Activated CD8-positive, alpha-beta memory T cell treated with anti-CD3 and anti-CD28 coated beads, Interleukin-2, amount 50 U/mL, for 4 hours (primary cell): ENCODE measurements at places on chromosomes 11 and 22.

DNA sequence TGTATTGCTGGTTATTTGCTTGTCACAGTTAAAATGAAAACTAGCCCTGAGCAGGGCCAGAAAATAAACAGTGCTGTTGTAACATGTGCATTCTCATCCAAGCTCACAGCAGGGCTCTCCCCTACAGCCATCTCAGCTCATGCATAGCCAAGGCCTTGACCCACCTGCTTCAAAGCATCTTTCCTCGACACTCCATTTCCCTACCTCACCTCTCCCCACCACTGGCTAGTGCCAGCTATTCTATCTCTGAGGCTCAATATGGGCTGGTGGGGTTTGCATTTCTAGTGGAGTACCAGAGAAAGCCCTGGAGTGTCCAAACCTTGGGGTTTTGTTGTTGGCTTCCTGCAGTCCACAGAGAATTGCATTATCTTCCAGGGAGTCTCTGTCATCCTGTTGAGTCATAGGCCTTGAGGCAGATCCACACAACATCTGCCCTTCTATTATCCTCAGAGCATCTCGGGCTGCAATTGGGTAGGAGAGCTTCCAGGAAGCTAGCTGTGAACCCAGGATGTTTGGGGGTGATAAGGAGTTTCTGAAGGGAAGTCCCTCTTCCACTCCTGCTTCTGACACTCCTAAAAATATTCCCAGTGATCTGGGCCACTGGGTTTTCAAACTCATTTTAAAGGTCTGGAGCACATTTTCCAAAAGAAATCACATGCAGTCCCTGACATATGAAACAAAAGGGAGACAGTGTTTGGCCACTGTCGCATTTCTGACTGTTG, 36.1 kb upstream of the AMOTL1 start:
- no peak for DNase-seq

GRCh38 chr11:1778141-1778911, 14.6 kb upstream of the CTSD start:
- DNase-seq, result no peak

DNA sequence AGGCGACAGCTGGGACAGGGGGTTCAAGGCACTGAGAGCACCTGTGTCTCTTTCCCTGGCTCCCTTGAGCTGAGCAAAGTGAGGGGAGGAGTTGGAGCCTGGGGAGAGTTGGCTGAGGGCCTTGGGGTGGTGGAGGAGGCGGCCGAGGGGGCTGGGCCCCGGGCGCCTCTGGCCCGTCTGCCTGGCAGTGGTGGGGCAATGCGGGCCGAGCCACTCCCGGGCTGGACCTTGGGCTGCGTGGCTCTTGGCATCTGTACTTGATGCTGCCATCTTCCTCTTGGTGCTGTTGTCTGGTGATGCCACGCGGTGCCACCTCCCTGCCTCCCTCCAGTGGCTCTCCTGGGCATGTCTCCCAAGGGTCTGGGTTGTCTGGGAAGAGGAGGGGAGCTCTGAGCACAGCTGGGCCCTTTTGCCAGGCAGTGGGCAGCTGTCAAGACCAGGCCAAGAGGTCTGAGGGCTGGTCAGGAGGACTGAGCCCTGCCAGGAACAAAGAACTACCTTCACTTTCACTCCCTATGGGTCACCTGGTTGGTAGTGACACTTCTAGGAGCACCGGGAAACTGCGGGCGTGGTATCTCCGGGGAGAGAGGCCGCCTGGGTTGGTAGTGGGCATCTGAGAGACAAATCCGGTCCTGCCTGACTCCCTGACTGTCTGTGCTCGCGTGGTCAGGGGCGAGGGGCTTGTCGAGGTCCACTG, 1.3 kb downstream of the GRIK4 start:
- DNase-seq, result no peak

DNA sequence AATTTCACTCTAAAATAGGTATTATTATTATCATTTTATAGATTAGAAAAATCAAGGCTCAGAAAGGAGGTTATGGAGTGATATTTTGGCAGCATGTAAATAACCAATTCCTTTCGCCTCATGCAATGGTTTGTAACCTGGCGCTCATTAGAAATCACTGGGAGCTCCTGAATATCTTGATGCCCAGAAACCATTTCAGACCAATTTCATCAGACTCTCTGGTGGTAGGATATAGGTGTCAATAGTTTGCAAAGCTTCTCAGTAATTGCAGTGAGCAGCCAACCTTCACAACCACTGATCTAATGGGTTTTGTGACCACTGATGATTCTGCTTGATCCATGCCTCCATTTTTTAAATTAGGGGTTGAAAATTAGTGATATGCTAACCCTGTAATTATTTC, 57.8 kb upstream of the ZC3H12C start:
- no peak for DNase-seq

GRCh38 chr22:43537019-43537585, 125.3 kb downstream of the MPPED1 start:
- no peak for DNase-seq

- DNase-seq, result no peak
Observed at GRCh38 chr11:121930004-121930965, 185.7 kb downstream of the BLID start.

DNA sequence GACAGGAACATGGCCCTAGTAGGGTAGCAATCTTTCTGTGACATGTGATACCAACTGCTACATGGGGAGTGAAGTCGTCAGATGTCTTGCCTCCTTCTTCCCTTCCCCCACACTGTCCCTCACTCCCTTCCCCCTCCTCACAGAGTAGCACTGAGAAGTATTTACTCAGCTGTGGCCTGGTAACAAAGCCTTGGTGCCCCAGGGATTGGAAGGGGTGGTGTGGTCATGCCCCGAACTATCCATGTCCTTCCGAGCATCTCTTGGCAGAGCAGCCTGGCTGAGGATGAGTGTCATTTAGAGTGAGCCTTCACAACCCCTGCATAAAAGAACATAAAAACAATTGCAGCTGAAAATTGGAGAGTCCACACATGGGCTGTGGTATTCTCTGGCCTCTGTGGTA, 46.1 kb downstream of the ARFGAP2 start:
- no peak for DNase-seq

- no peak for DNase-seq
Observed at GRCh38 chr11:62554387-62555167, 8.0 kb upstream of the AHNAK start.

DNA sequence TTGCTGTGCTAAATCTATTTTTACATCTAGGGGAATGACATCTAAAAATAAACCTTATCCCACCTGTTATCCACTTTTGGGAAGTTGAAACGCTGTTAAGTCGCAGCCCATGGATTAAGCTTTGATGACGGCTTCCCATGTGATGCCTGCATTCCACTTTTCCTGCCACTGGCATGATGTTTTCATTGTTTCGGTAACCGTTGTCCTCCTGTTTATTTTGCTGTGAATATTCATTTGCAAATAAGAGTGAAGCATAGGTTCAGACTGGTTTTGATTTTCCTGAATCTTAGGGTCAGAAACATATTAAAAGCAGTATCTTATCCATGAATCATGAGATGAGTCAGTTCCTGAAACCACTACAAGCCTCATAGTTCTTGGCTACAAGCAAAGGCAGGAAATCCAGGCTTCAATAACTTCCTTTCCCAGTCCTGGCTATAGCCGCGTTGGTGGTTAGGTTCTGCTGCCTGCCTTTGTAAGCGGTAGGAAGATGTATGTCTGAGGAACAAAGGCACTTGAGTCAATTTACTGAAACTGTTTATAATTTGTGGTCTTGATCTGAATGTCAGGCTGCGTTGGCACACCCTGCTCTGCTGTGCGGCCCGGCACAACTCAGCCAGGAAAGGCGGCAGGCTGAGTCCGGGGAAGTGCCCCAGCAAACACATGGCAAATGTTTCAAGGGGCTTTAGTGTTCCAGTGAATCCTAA, 19.4 kb downstream of the TEAD1 start:
- DNase-seq, result no peak

- no peak for DNase-seq
Observed at GRCh38 chr22:45731041-45731797, 59.6 kb downstream of the ATXN10 start.

GRCh38 chr11:106642331-106642730, 375.9 kb downstream of the GUCY1A2 start:
- no peak for DNase-seq

GRCh38 chr11:12552692-12553091, 121.5 kb upstream of the TEAD1 start:
- DNase-seq, result no peak

- no peak for DNase-seq
Observed at GRCh38 chr11:96185220-96185768, 157.7 kb downstream of the MAML2 start.

DNA sequence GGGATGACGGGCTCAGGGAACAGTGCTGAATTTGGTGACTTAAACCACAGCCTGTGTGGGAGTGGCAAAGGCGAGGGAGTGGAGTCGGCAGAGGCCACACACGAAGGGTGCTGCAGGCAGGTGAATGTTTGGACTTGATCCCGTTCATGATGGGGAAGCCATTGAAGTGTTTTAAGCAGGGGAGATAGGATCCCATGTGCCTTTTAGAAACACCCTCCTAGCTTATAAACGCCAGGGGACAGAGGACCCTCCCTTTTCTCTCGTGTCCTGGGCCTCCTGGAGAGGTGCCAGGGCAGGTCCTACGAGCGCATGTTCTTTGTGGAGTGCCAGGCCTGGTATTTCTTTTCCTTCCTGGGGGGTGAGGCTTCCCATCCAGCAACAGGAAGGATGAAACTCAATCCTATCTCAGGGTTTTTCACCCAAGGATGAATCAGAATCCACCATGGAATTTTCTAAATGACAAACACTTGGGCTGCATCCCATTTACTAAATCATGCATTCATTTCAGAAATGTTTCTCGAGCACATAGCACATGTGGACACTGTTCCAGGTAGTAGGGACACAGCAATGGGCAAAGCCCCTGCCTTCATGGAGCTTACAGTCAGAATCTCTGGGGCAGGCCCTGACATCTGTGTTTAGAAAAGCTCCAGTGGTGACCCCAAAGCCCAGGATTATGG, 59.6 kb downstream of the CHRDL2 start:
- DNase-seq, result no peak

DNA sequence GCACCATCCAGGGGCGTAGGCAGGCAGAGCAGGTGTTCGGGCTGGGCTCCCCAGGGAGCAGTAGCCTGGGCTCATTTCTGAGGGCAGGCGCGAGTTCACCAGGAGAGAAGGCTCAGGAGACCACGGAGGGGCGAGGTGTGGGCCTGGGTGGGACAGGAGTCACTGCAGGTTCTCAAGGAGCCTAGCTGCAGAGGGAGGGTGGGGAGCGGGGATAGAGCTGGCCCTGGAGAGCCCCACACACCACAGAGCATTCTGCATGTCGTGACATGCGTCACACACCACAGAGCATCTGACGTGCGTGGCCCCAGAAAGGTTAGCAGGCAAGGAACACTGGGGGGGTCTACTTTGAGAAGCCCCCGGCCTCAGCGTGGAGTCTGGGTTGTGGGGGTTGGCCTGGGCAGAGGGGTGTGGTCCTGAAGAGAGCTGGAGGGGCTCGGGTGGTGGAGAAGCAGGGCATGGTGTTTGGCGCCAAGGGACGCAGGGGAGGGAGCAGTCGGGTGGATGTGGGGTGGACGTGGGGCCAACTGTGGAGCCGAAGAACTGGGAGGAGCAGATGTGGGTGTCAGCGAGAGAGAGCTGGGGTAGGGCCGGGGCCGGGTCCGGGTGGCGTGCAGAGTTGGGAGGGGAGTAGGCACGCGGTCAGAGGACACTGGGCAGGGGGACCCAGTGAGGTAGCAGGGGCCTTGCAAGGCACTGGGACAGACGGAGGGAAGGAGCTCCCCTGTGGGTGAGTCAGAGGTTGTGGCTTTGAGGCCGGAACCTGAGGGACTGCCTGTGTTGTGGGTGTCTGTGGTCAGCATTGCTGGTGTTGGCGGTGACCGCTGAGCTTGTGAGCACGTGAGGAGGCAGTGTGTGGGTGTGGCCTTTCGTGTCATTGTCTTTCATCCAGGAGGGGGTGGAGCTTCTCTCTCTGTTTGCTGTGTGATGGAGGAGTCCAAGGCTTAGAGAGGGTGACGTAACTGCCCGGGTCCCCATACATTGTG, 25.5 kb downstream of the CTTN start:
- DNase-seq, result no peak
